ENCODE measurements at places on chromosomes 6 and 20.
A peak's percentile ranks its signal among the peaks of the same experiment; 100 is the strongest.

GRCh38 chr6:105898286-105898685 is 187.8 kb upstream of the PRDM1 start:
- no peak for DNase-seq

- no peak for DNase-seq
These were observed 46.6 kb upstream of the EDN3 start for GRCh38 chr20:59253779-59254319.

DNA sequence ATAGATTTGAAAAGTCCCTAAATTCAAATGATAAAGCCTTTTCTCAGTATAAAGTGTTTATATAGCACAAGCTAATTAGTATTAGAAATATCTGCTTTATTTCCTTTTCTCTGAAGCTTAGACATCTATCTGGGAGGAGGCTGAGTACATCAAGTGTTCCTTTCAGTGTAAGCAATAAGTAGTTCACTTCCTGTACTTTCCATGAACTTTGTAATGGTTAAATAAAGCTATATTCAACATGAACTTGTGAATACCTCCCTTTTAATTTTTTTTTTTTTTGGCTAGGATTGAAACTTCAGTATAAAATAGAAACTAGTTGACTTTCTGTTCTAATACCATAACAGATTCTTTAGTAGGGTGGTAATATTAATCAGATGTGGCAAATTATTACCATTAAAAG is 190.9 kb downstream of the CENPW start:
- DNase-seq = no peak

- no peak for DNase-seq
These were observed 109.8 kb downstream of the DOK5 start for GRCh38 chr20:54585217-54585616.

DNA sequence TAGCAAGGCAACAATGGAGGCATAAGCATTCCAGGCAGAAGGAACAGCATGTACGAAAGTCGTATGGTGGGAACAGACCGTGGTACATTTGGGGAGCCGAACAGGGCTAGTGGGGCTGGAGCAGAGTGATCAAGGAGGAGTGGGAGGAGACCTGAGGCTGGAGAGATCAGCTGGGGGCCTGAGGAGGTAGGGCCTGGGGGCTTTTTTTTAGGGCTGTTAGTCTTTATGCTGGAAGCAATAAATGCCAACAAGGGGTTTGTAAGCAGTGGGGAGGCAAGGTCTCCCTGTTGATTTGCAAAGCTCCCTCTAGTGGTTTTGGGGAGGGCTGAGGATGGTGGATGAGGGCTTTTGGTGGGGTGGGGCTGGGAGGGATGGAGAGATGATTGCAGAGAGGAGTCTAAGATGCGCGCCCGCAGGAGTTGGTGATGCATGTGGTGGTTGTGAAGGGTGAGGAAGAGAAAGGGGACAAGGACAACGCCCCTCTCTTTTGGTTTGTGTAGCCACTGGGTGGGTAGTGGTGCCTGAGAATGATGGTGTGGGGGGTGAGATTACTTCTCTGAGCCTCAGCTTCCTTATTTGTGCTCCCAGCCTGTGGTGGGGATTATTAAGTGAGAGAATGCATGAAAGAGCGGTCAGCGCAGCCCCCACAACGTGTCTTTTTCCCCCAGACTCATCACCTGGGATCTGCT is 74.1 kb upstream of the TOX2 start:
- DNase-seq = peak; percentile 44

GRCh38 chr6:157013649-157014304 is 236.6 kb downstream of the ARID1B start:
- no peak for DNase-seq

- no peak for DNase-seq
These were observed 598.4 kb downstream of the COL12A1 start for GRCh38 chr6:74607468-74607867.

- DNase-seq = no peak
These were observed 8.6 kb upstream of the PFDN4 start for GRCh38 chr20:54199283-54199682.

DNA sequence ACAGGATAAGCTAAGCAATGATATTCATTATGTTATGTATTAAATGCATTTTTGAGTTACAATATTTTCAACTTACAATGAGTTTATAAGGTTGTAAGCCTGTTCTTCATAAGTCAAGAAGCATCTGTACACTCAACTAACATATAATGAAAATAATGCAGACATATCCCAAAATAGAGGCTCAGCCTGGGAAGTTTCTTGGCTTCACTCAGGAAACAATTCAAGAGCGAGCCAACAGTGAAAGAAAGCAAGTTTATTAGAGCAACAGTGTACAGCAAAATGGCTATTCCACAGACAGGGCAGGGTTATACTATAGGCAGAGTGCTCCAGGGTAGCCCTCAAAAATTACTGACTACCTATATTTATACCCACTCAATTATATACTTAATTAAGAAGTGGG is 1581.8 kb downstream of the HACE1 start:
- DNase-seq = no peak

- no peak for DNase-seq
These were observed 69.0 kb upstream of the CCN2 start for GRCh38 chr6:132020138-132020581.

- DNase-seq = no peak
These were observed 30.5 kb downstream of the SERPINB6 start for GRCh38 chr6:2940851-2941250.

- DNase-seq = no peak
These were observed 92.8 kb downstream of the ADAT2 start for GRCh38 chr6:143357561-143358255.

GRCh38 chr20:2398449-2398848 is 17.7 kb downstream of the TGM6 start:
- no peak for DNase-seq

DNA sequence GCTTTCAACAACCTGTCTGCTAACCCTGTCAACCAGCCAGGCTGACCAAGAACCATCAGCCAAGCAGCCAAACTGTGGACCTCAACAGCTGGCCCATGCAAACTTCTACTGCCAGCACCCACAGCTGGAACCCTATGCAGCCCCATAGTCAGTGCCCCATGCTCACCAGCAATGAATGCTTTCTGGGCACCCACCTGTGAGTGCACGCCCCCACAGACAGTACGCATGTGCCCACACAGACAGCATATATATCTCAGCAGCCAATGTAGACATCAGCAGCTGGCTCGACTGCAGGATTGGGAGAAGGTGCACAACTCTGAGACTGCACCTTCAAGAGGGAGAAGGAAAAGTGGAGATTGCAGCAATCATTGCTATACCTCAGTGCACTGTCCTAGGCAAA is 1534.6 kb downstream of the GRIK2 start:
- DNase-seq = no peak

GRCh38 chr6:96110878-96111277 is 95.1 kb downstream of the FUT9 start:
- DNase-seq = no peak

DNA sequence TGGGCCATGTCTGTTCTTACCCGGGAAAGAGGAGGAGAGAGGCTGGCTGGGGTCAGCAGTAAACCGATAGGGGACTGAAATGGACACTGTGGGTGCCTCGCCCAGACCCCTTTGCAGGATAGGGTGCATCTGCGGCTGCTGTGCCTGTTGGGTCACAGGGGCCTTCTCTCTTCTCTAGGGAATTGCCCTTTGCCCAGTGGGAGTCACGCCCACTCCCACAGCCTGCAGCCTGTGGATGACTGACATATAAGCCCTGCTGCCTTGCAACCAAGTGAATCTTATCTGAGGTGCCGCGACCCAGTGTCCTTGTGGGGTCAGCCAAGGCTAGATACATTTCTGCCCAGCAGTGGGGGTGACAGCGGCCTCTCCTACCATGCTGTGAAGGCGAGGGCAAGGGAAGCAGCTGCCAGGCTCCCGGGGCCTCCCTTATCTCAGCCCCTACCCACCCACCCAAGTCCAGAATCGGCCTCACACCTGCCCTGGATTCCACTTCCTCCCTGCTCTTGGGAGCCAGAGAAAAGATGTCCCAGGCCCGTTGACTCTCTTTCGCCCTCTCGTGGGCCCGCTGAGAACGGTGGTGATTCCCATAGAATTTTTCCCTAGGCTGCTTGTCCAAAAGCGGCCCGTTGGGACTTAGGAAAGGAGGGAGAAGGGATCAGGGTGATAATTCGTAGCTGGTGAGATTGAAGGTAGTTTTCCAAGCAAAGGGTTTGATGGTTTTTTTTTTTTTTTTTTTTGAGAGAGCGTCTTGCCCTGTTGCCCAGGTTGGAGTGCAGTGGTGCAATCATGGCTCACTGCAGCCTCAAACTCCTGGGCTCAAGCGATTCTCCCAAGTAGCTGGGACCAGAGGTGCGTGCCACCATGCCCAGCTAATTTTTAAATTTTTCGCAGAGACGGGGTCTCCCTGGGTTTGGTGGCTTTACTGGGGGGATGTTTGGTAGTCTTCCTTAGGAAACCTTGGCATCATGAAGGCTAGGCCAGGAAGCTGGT is 76.4 kb upstream of the RNF24 start:
- peak; percentile 66 for DNase-seq

GRCh38 chr6:74434171-74434570 is 738.2 kb downstream of the CD109 start:
- DNase-seq = no peak

DNA sequence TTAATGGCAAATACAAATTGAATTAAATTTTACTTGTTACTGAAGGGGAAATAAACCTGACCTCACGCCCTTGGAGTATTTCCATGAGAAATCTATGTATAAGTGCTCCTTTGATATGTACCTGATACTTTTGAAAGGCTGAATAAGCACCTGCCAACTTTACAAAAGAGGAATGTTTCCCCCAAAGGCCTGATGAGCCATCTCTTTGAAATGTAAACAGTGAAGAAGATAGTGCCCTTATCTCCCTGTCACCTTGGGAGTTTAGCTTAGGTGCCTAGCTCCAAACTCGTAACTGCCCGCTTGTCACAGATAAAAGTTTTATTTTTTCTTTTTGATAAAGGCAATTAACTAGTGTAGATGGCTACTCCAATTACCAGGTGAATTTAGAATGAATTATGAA is 1.1 kb upstream of the ZNF343 start:
- no peak for DNase-seq

- no peak for DNase-seq
These were observed 24.8 kb downstream of the PHF20 start for GRCh38 chr20:35796571-35796970.

- no peak for DNase-seq
These were observed 12.3 kb downstream of the C20orf173 start for GRCh38 chr20:35517125-35517524.

DNA sequence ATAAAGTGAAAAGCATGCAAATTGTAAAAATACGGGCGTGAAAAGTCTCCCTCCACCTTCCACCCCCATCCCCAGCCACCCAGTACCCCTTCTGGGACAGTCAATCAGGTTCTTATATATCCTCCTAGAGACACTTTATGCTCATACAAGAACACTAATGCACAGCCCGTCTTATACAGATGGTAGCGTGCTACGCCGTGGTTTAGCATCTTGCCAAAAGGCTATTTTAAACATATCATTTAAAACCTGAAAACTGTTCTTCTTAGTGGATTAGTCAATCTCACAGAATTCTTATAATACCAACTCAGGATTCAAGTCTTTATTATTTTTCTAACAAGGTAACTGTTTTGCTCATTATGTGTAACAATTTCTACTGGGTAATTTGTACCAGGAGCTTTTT is 57.2 kb upstream of the MRPS10 start:
- no peak for DNase-seq

DNA sequence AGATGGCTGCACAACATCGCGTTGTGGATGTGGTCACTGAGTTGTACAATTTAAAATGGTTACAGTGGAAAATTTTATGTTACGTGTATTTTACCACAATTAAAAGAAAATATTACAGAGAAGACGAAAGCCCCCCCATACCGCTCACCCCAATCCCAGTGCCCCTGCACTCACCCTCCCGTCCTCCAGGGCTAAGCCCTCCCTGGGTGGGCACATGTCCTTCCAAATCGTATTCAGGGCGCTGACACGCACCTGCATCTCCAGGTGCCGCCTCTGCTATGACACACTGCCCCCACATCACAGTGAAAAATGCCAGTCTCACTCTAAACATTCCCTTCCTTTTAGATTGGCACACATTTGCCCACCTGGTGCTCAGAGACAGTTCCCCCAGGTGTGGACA is 49.4 kb downstream of the PSMG4 start:
- no peak for DNase-seq

DNA sequence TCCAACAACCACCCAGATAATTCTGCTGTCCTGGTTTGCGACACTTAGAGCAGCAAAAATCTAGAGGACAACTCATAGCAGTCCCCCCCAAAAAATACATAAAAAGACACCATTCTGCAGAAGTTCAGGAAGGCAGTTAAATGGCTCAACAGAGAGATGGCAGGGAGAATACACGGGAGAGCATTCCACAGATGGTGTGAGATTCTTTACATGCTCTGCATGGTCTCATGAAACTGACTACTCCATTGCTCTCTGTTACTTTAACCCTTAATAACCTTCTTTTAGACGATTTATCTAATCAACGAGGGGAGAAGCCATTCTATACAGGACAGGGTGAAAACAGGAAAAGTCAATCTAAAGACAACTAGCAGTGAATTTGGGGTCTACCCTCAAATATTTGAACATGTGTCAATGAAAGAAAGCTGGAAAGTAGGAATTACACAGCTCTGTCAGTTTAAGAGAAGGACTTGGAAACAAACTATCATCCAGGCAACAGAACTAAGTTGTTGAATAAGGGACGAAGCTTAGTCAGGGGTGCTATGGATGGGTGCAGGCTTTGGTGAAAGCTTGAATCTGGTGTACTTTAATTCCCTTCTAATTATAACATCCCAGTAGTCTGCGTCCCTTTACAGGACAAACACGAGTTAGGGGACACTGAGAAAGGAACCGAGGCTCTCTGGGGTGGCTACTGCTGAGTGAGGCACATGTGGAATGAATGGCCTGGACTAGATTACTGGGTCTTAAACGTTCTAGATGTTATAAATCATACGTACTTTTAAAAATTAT is 5.1 kb downstream of the PERP start:
- no peak for DNase-seq

GRCh38 chr6:26016245-26016962 is 53.8 kb downstream of the TRIM38 start:
- no peak for DNase-seq

- DNase-seq = peak; percentile 83
These were observed 72.6 kb upstream of the ZNF184 start for GRCh38 chr6:27545271-27546046.

GRCh38 chr20:59772931-59773913 is 160.2 kb downstream of the SYCP2 start:
- DNase-seq = no peak

DNA sequence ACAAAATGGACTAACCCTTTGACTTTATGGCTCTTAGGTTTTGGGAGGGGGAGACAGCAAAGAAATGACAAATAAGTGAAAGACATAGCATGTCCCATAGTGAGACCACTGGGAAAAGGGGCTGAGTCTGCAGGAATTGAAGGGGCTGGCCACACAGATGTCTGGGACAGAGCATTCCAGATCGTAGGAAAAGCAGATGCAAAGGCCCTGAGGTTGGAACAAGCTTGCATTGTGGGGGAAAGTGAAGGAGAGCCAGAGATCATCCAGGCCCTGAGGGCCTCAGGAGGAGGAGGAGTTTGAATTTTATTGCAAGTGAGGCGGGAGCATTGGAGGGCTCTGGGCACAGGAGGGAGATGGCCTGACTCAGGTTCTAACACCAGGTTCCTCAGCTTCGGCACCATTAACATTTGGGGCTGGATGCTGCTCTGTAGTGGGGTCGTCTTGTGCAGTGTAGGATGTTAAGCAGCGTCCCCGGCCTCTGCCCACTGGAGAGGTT is 97.5 kb downstream of the CEBPB start:
- DNase-seq = no peak
